ENCODE measurements at places on chromosomes 2 and 18.

DNA sequence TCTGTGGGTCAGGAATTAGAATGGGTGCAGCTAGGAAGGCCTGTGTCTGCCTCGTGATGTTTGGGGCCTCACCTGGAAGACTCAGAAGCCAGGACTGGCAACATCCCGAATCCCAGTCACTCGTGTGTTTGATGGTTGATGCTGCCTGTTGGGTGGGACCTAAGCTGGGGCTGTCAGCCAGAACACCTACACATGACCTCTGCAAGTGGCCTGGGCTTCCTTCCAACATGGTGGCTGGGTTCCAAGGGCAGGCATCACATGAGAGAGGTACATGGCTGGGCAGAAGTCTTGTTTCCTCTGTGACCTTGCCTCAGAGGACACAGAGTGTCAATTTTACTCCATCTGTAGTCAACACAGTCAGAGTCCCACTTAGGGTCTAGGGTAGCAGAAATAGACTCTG lies 177.8 kb downstream of the GBX2 start:
- DNase-seq = no peak

GRCh38 chr2:231050018-231050901 lies 6.4 kb upstream of the PSMD1 start:
- DNase-seq = no peak

- no peak for DNase-seq
Observed at GRCh38 chr2:151881342-151881741, 53.1 kb upstream of the ARL5A start.

GRCh38 chr2:25000503-25001324 lies 29.0 kb upstream of the DNAJC27 start:
- no peak for DNase-seq

- no peak for DNase-seq
Observed at GRCh38 chr2:9463698-9464034, 10.7 kb upstream of the IAH1 start.

GRCh38 chr2:190093793-190094192 lies 31.3 kb upstream of the MSTN start:
- DNase-seq = no peak

DNA sequence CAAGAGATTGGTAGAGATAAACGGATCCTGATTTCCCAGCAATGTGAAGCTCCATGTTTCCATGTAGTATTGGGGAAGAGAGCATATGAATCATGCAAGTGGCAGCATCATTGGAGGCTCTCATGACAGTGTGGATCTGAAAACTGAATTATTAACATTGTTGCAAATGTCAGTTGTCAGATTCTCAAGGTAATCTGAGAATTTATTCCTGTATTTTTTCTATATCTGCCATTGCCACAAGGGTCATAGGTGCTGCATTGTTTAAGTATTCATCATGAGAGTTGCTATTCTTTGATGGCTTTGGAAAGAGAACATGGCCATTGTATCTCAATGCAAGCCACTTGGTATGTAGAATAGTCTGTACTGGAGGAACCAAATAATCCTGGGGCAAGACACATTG lies 1217.0 kb upstream of the ZEB2 start:
- no peak for DNase-seq
